CD8-positive, alpha-beta T cell (primary cell): ENCODE measurements at places on chromosomes 12 and 14.

DNA sequence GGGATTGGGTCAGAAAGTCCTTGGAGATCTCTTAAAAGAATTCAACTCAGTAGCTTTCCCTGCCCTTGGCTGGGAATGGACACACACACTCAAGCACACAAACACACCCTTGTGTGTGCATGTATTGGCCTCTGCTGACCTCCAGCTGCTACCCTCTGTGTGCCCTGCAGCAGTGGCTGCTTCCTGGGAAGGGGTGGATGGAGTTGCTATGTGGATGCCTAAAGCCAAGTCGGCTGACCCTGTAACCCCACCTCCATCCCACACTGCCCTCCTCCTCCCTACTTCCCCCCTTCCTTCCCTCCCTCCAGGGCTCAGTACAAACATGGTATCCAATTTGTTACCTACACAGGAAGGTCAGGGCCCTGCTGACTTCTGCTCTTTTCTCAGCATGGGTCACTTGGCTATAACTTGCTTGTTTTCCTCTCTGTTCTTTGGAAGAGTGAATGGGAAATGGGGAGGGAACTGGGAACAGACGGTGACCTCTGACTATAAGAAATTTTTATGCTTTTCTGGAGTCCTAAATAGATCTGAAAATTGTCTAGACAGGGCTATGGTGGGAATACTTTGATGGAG is 351.6 kb upstream of the TBX3 start:
- DNase-seq, result no peak

DNA sequence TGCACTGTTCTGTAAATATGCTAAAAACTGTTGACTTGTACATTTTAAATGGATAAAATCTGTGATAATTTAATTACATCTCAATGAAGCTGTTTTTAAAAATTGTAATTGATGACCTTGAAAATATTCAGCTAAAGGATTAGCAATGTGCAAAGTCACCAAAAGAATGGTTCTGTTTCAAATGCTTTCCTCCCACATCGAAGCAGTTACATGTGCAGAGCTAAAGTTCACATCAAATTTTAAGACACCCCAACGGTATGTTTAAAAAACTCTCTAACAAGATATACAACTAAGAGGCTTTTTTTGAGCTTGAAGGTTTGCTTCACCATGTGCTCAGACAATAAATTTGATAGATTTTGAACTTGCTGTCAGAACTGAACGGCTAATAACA is 114.6 kb upstream of the KRAS start:
- DNase-seq, result no peak

GRCh38 chr12:27001663-27002062 is 12.5 kb downstream of the TM7SF3 start:
- DNase-seq, result no peak

DNA sequence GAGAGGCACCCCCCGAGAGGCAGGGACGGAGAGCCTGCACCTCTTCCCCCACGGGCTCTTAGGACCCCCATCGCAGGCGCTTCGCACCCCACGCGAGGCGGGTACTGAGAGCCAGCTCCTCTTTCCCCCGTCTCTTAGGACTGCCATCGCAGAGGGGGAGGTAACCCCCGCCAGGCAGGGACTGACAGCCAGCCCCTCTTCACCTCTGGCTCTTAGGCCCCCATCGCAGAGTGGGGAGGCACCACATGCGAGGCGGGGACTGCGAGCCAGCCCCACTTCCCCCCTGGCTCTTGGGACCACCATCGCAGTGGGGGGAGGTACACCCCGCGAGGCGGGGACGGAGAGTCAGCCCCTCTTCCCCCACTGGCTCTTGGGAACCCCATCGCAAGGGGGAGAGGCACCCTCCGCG is 46.1 kb downstream of the DDX11 start:
- no peak for DNase-seq

DNA sequence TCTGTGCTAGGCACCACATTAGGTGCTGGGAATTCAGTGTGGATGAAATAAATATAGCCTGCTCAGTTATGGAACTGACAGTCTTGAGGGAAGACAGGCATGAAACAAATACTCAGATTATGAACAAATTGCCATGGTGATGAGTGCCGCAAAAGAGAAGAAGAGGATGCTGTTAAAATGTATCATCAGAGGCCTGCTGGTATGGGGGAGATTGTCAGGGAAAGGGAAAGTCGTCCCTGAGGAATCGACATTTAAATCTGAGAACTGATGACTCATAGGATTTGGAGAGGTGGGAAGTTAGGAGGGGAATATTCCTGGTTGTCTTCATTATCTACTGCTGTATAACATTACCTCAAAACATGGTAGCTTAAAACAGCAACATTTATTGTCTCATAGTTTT is 42.0 kb downstream of the PPP1R36 start:
- DNase-seq, result no peak

DNA sequence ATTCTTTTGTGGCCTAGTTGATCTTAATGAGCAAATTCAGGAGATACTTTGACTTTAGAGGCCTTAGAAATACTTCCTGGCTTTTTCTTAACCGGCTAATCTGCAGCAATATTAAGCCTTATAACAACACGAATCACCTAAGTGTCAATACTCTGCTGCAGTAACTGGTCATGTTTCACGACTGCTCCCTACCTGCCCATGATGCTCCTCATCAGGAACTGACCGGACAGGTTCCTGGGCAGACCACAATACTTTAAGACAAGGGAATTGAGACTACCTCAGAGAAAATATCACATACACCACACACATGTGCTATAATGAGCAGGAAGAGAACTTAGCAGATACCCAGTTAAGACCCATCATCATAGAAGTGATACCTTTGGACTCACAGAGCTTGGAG is 211.9 kb upstream of the BMP4 start:
- DNase-seq, result no peak

DNA sequence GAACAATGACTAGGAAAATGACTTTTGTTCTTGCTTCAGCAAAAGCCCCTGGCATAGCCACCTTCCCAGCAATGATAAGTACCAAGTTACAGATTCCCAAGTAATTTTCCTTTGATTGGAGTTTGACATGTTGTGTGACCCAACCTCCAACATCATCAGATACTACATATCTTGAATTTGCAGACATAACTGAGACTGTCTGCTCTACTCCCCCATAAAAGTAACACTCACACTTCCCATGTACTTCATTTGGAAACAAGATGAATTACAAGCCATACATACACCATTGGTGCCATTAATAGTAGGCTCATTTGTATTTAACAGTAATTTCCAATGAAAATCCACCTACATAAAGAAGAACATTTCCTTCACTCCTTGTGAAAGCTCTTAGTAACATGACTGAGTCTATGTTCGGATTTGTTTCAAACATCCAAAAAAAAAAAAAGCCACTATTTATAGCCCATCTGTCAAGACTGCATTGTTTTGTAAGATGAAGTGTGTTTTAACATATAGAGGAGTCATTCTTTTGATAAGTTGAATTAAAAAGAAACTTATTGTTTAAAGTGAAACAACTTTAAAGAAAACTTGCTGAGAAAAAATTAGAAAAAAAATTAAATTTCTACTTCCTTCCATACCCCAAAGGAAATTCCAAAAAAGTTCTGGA is 12.0 kb upstream of the SLCO1A2 start:
- no peak for DNase-seq

GRCh38 chr12:101927036-101927435 is 49.7 kb downstream of the DRAM1 start:
- no peak for DNase-seq

- no peak for DNase-seq
Observed at GRCh38 chr12:114477989-114478395, 72.0 kb upstream of the TBX5 start.

GRCh38 chr14:99701260-99701659 is 17.2 kb downstream of the CYP46A1 start:
- DNase-seq, result no peak

- no peak for DNase-seq
Observed at GRCh38 chr12:80226576-80226975, 127.2 kb downstream of the OTOGL start.

DNA sequence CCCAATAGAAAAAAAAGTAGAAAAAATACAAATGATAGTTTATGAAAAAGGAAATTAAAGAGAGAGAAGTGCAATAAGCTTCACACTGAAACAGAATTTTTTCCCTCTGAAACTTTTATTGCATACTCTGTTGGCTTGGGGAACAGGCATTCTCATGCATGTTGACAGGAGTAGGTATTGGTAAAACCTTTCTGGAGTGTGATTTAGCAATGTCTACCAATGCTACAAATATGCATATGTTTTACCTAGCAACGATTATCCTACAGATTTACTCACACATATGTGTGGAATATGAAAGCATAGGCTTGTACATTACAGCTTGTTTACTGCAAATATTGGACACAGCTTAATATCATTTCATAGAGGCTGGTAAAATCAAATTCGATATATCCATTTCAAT is 125.7 kb upstream of the MYF6 start:
- no peak for DNase-seq

DNA sequence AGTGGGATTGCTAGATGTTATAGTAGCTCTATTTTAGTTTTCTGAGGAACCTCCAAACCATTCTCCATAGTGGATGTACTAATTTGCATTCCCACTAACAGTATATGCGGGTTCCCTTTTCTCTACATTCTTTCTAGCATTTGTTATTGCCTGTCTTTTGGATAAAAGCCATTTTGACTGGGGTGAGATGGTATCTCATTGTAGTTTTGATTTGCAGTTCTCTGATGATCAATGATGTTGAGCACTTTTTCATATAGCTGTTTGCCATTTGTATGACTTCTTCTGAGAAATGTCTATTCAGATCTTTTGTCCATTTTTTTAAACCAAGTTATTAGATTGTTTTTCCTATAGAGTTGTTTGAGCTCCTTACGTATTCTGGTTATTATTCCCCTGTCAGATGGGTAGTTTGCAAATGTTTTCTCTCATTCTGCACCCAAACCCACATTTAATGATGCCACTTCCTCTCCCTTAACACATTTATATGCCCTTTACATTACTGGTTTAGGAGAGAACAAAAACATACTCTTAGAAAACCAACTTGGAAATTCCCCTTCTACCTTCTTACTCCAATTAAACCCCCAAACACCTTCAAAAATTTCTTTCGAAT is 48.2 kb downstream of the NELL2 start:
- DNase-seq, result no peak

DNA sequence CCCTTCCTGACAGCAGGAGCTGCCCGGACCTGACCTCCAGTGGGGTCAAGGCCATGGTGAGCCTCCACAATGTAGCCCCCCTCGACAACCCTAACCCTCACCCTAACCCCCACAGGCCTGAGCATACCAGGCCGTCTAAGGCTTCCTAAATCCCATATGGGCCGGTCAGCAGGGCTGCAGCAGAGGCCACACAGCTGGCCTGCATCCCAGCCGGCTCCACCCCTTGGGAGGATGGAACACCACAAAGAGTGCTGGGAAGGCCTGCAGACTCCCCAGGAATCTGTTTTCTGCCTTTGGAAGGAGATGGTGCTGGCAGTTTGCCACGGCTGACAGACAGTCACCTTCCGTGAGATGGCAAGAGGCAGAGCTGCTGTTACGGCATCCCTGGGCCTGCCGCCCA is 2.8 kb downstream of the TMEM179 start:
- DNase-seq, result no peak

DNA sequence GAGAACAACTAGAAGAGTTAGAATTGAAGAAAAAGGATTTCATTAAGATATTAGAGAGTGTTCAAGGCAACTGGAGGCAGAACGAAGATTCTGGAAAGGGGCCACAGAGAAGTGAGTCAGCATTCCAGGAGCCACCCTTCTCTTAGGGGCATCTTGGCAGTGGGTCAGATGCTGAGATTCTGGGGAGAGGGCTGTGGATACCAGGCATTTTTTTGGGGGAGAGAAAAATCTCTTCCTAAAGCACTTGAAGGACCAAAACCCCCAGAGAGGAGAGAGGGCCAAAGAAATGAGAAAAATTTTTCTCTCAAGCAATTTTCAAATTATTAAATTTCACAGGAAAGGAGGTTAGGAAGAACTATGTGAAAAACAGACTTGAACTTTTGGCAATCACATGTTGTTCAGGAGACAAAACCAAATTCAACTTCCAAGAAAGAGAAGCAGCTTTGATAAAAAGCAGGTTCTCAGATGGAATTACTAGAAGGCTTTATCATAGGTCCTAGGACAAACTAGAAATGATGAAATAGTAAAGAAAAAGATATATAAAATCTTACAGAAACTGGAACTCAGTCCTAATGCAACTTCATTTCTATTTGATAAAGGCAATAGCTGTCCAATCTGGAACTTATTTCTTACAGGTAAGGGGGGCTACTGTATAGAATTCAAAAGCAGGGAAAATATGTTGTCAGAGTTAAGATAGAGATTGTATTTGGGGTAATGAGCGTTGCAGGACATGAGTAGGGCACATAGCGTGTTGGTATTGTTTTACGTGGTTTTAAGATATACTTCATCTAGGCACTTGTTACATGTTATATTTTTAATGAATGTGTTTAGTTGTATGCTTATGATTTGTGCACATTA is 1.1 kb upstream of the CLEC2D start:
- DNase-seq, result no peak

- DNase-seq, result no peak
Observed at GRCh38 chr14:23335623-23336022, 14.4 kb downstream of the PABPN1 start.

GRCh38 chr12:18703321-18703720 is 34.5 kb downstream of the PLCZ1 start:
- DNase-seq, result no peak

DNA sequence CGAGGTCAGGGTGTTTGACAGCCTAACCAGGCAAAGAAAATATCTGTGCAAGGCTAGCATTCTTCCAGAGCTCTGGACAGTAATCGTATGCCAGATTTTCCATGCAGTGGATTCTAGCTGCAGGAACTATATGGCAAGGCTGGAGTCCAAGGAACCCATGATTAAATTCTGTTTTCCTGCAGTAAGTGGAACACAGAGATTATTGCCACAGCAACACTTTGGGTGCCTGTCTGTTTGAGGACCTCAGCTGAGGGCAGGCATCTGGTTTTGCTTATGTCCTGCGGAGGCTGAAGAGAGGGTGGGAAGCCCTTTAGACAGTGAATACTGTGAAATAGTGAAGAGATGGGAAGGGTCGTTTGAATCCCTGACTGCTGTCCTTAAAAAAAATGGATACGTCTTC is 104.4 kb downstream of the DAD1 start:
- no peak for DNase-seq

DNA sequence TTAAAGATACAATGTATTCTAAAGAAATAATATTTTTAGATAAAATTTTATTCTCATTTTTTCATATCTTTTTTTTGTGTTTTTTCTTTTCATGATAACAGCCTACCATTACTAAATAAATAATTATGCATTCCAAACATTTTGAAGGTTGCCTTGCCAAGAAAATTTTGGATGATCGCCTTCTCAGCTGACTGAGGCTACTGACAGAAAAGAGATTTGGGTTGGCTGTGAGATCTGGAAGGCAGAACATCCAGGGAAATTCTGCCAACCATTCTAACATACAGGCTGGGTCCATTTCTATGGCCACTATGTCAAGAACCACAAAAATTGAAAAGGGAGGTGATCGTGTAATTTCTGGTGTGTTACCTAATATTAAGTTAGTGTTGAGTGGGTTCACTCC is 48.1 kb downstream of the GALNT8 start:
- DNase-seq, result no peak

GRCh38 chr14:85602345-85602744 is 72.4 kb downstream of the FLRT2 start:
- no peak for DNase-seq
